ENCODE measurements at places on chromosomes 1 and 21. TPM values are rescaled to one million over a fixed set of nuclear protein-coding genes. Genes with fewer than 3 reads are reported as not detected.

Gene KCNJ9
- total RNA-seq = not detected

Gene DNMT3L
- not detected for total RNA-seq

Gene NTMT2
- total RNA-seq = 0.43 TPM

Gene RGS13
- not detected for total RNA-seq

Gene LCE6A
- not detected for total RNA-seq

All from astrocyte (in vitro differentiated cells and primary cell).